Midbrain (tissue), 1 donor: ENCODE measurements at places on chromosomes 4 and X.

DNA sequence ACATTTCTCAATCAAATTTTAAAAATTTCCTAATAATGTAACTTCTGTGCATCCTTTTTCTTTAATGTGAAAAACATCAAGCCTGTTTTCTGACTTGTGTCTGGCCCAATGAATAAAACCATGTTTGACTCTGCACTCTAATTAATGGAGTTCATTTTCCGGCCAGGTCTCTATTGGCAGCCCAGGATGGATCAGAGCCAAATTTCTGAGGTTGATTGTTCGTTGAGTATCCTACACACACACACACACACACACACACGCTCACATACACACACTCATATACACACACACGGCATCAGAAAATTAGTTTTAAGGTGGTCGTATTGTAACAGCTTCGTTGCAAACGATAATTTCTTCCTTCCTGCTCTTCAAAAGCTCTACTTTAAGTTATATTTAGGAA lies 28.9 kb upstream of the TLL1 start:
- no peak for DNase-seq

- no peak for DNase-seq
These were observed 3.8 kb downstream of the PLAC1 start for GRCh38 chrX:134654398-134655012.

DNA sequence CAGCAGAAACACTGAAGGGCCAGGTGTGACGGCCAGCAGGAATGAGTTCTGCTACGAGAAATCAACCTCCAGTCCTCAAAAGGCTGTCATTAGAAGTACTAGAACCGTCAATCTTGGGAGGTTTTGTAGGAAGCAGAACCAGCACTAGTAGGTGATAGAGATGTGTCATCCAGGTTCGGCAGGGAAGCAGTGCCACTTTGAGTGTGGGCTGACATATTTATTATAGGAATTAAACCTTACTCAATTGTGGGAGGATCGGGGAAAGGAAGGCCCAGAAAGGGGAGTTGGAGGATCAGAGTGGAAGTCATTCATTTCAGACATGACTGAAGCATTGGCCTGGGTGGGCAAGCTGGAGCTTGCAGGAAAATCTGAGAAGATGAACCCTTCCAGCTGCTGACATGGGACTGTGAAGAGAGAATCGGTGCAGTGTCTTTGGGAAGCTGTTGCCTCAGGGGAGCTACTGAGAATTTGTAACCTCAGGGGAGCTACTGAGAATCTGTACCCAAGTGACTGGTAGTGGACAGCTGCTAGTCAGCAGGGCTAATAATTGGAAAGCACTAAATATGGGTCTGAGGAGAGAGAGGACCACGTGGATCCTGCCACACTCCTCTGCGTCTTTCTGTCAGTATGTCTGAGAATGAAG lies 177.4 kb downstream of the SPRY1 start:
- DNase-seq, result no peak

GRCh38 chr4:68182382-68182820 lies 52.7 kb upstream of the TMPRSS11F start:
- no peak for DNase-seq

GRCh38 chr4:173448103-173448502 lies 49.2 kb upstream of the SCRG1 start:
- peak; percentile 60 for DNase-seq

DNA sequence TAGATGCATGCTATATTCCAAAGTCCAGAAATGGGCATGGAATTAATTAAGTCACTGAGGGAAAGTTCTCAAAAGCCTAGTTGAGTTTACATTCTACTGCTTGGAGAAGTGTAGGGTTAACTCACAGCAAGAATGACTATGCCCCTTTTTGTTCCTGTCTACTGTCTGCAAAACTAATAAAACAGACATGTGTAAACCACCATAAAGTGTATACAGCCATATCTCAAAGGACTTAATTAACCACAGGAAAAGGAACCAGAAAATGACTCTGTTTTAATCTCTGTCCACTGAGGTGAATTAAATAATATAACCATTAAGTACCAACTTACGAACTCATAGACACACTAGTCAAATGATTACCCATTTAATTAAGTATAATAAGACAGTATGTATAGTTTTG lies 84.9 kb downstream of the PRDM5 start:
- DNase-seq, result no peak

GRCh38 chrX:129748305-129748704 lies 9.5 kb downstream of the XPNPEP2 start:
- DNase-seq, result no peak

- no peak for DNase-seq
These were observed 52.2 kb downstream of the ABCG2 start for GRCh38 chr4:88106205-88106604.

DNA sequence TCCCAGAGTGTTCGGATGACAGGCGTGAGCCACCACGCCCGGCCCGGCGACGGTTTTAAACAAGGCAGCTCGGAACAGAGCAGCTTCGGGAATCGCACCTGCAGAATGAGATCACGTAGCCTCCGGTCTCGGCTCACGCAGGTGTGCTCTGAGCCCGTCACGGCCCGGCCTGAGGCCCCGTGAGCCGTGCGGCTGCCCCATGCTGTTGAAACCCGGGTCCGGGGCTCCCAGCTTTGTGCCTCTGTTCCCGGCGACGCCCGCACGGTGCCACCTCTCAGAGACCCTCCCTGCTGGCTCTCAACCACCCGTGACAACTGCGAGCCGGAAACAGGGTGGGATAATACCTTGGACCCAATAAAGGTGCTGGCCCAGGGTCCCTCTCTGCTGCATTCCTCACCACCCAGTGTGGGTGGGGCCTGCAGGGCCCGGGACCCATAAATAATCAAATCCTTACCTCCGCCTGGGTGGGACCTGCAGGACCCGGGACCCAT lies 13.4 kb upstream of the PLCXD1 start:
- no peak for DNase-seq

- DNase-seq, result no peak
These were observed 108.8 kb downstream of the NAA11 start for GRCh38 chr4:79217025-79217424.

DNA sequence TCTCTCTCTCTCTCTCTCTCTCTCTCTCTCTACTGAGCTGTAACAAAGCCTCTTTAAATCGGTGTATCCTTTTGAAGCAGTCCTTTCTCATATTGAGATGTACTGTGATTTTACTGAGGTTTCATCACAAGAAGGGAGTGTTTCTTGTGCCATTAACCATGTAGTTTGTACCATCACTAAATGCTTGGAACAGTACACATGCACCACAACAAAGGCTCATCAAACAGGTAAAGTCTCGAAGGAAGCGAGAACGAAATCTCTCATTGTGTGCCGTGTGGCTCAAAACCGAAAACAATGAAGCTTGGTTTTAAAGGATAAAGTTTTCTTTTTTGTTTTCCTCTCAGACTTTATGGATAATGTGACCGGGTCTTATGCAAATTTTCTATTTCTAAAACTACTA lies 37.2 kb downstream of the HPF1 start:
- DNase-seq, result no peak

- DNase-seq, result no peak
These were observed 1.0 kb upstream of the IGBP1 start for GRCh38 chrX:70132224-70132623.

DNA sequence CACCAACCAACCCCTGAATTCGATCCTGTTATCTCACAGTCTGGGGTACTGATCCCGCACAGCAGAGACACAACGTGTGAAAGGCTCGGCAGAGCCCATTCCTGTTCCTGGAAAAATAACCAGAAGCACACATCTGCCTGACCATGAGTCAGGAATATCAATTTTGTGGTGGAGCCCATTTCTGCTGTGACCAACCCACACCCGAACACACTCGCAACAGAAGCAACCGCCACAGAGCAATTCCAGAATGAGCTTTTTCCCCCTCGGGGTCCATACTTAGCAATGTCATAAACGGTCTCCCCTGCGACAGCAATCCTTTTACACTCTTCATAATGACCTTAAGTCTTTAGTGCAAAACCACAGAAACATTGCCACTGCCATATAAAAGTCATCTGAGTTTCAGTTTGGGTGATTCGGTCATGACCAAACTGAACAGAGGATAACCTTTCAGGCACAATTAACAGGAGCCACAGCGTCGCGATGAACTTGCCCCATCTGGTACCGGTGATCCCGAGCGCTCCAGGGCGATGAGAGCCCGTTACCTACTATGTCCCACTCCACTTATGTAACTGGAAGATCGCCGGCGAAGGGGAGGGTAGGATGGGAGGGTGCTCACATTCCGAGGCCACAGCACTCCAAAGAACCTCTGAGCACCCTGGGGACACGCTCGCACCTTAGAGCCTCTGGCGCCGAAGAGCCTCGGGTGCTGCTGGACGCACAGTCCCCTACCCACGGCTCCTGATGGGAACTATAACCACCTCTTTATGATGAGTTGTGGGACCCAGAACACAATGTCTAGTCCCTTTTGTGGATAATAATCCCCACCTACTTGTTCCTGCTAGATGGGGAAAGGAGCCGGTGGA lies 1.1 kb downstream of the MECP2 start:
- no peak for DNase-seq

- DNase-seq, result no peak
These were observed 282.5 kb upstream of the PITX2 start for GRCh38 chr4:110905367-110905766.

DNA sequence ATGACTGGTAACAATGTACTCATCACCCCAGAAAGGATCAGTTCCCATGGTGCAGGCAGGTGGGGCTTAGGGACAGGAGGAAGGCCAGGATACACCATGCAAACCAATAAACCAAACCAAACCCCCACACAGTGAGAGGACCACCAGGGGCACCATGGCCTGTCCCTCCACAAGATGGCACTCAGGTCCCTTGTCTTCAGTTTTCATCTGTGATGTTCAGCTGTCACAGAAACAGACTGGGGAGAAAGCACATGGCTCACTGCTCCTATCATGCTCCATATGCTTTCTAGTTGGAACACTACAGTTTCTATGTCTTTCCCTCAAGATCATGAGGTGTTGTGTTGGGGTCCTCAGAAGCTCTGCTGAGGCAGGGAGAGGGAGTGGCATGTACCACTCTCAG lies 10.1 kb downstream of the HS3ST1 start:
- no peak for DNase-seq

GRCh38 chr4:44016570-44017421 lies 431.8 kb downstream of the KCTD8 start:
- DNase-seq, result no peak

DNA sequence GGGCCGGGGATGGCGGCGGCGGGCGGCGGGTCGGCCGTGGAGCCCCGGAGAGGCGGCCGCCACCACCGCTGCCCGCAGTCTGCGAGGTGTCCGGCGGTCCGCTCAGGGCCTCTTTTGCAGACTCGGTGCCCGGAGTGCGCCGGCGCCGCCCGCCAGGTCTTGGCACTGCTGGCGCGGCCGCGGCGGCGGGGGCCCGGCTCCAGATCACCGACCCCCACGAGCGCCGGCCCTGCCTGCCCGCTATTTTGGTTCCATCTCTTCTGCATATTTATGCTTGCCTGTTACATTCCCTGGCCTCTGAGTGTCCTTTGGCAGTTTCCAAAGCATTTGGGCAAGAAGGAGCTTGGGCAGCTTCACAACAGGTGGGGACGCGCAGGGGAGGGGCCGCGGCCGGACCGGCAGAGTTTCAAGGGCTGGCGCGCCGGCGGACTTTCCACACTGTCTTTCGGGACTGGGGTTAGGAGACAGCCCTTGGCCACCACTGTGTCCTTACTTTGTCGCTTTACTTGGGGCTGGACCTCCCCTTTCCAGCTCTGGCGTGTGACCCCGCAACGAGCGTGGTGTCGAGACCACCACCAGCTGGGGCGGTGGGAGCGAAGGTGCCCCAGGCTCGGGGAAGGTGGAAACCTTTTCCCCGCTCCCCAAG lies 668 bp upstream of the TAPT1 start:
- peak; percentile 56 for DNase-seq

DNA sequence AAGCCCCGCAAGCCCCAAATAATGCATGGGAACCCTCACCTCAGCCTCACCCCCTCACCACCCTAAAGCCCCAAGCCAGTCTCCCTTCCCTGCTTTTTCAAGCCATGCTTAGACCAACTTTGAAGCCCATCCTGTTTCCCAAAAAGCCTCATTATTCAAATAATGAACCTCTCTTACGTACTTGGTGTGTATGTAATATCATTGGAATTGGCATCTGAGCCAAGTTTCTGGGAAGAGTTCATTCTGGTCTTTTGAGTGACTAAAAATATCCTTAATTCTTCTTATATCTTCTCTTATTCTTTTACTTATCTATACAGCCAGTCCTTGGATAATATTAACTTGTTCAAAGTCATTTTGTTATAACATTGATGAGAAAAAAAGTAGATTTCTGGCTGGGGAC lies 875.8 kb upstream of the SLIT2 start:
- DNase-seq, result no peak

DNA sequence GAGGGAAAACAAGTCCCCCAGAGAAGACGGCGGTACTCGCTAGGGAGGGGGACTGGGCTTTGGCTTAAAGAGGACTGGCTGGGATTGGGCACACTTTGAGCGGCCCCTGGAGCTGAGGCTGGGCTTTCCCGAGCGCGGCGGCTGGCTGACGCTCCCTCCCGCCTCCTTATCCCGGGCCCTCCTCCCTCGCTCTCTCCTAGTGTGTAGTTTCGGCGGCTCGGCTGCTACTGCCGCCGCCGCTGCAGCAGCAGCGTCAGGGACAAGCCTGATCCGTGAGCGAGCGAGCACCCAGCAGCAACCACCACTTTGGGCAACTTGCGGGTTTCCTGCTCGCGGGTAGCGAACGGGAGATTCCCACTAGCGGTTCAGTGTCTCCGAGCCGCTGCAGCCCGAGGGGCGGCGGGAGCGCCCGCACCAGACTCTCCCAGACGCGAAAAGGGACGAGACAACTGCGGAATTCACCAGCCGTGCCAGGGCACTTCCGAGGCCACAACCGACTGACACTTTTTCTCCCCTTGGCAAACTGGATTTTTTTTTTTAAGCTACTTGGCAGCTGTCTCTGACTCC lies 632 bp upstream of the PCDH7 start:
- DNase-seq, result peak; percentile 61

DNA sequence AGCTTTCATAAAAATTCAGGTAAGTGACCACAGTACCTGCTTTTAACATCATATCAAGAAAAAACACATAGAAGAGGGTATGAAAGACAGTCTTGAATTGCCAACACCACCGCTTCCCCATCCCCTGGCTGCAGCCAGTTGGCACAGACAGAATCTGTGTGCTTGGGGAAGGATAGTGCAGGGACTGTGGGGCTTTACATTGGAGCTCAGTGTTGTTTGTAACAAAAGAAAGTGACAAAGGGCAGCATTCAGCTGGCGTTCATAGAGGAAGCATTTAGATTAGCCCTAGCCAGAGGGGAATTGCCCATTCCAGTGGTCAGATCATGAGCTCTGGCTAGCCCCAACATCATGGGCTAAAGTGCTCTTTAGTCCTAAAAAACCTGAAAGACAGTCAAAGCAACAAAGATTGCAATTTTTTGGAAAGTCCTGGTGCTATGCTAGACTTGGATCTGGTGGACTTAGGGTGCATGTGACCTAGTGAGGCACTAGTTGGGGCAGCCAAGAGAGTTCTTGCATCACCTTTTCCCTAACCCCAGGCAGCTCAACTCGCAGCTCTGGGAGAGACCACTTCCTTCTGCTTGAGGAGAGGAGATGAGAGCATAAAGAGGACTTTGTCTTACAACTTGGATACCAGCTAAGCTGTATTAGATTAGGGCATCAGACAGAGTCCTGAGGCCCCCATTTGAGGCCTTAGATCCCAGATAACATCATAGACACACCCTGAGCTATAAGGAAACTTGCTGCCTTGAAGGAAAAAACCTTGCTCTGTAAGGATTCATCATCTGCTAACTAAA lies 1602.4 kb upstream of the ADGRL3 start:
- peak; percentile 75 for DNase-seq

GRCh38 chr4:181684310-181684709 lies 558.9 kb upstream of the TENM3 start:
- DNase-seq, result no peak
